Esophagus squamous epithelium (tissue), 5 donors: ENCODE measurements at places on chromosomes 2 and 18. TPM values are rescaled to one million over a fixed set of nuclear protein-coding genes. Genes with fewer than 3 reads are reported as not detected.

ANKRD53 gene
- 0.76 TPM for total RNA-seq

CYP27A1 gene
- total RNA-seq, result 1.7 TPM

DNA sequence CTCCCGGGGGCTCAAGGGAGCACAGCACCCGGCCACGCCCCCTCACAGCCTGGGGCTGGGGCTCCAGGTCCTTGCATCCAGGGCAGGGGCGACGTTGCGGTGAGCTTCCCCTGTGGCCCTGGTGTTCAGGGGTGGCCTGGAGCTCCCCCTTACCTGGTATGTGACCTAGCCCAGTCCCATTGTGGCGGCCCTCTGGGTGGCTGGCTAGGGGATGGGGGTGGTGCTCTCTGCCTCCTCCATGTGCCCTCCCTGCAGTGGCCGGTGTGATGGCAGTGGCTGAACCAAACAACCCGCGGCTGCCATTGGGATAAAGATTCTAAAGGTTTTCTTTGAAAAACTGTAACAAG, 288.3 kb downstream of the RDH14 start:
- no peaks in the 10 kb centered on the region for H3K36me3 ChIP-seq
- H3K4me1 ChIP-seq, result no peaks in the 10 kb centered on the region
- no peak overlapping the region for H3K4me3 ChIP-seq
- H3K27me3 ChIP-seq, result no peaks in the 10 kb centered on the region
- H3K27ac ChIP-seq, result no peak overlapping the region
- DNase-seq, result no peak

- no peak for DNase-seq
- H3K4me3 ChIP-seq, result no peak overlapping the region
- H3K4me1 ChIP-seq, result no peaks in the 10 kb centered on the region
- no peaks in the 10 kb centered on the region for H3K36me3 ChIP-seq
- no peaks in the 10 kb centered on the region for H3K27me3 ChIP-seq
- H3K27ac ChIP-seq, result no peak overlapping the region
Measured at GRCh38 chr2:128416806-128417205, 98.1 kb upstream of the HS6ST1 start.

DNA sequence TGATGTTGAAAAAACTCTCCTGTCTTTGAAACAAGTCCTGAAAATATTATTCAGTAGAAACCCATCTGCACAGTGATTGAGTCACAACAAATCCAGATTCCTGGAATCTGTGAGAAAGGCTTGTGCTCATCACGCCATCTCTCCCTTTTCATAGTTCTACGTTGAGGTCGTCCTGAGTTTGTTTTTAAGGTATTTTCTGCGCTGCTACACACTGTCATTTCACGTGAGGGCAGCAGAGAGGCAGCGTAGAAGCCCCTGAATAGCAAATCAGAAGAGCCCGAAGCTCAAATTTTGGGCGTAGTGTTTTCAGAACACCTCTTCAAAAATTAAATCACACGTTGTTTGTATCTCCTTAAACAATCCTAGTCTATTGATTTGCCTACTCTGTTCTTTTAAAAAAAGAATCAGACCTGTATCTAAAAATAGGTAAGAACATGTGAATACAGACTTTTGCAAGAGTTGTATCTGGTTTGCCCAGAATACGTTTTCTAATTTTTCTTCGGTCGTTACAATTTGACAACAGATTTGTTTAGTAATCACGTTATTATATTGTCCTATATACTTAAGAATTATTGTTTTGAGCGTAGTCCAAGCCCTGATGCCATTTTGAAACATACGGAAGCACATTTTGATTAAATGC, 61.6 kb upstream of the SLC38A11 start:
- no peaks in the 10 kb centered on the region for H3K36me3 ChIP-seq
- H3K4me1 ChIP-seq, result no peaks in the 10 kb centered on the region
- H3K27me3 ChIP-seq, result no peaks in the 10 kb centered on the region
- H3K27ac ChIP-seq, result no peak overlapping the region
- DNase-seq, result no peak
